ENCODE measurements at places on chromosomes 5 and 9. TPM values are rescaled to one million over a fixed set of nuclear protein-coding genes. Genes with fewer than 3 reads are reported as not detected.

Gene GPRIN1
- 0.75 TPM for polyA plus RNA-seq

Gene KLF9
- polyA plus RNA-seq, result 2.0 TPM

DNA sequence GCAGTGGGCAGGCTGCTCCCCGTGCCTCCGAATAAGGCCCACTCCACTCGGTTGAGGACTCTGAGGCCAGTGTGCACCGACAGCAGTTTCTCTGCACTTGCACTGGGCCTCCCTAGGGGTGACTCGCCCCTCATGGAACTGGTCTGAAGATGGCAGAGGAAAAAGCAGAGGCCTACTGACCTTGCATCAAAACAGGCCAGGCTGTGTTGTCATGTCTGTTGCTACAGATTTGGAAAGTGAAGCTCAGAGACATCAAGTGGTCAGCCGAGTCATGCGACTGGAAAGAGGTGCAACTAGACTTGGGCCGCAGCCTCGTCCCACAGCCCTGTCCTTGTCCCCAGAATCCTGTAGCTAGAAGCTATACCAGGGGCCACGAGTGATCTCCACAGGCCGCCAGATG lies 78.3 kb downstream of the DCP2 start:
- no peak for DNase-seq

DNA sequence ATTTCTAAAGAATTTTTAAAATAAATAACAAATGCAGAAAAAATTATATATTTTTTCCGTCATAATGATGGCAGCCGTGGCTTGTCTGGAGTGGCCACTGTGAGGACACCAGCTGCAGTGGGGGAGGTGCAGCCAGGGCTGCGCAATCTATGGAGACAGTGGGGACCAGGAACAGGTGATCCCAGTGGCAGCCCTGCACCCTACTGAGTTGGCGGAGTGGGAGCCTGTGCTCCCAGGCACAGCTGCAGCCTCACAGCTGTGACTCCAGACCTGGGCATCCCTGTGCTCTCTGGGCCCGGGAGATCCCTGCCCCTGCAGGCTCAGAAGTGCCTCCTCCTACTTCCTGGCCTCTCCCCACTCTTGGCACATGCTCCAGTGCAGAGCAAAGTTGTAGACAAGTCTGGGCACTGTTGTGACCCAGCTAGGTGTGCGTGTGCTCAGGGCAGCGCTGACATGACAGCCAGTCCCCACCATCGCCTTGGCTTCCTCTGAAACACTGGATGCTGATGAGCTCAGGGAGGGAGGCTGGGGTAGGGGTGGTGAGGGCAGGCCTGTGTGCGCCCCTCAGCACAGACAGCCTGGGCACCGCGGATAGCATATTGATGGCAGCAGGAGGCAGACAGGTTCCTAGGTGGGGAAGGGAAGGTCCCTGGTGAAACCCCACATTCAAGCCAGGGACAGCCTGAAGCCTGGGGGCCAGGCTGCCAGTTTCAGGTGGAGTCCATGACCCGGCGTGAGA lies 96.0 kb upstream of the PRR16 start:
- no peak for DNase-seq

GRCh38 chr5:1011741-1012312 lies 3.2 kb downstream of the NKD2 start:
- no peak for DNase-seq
